ENCODE measurements at places on chromosomes 1 and 21.

DNA sequence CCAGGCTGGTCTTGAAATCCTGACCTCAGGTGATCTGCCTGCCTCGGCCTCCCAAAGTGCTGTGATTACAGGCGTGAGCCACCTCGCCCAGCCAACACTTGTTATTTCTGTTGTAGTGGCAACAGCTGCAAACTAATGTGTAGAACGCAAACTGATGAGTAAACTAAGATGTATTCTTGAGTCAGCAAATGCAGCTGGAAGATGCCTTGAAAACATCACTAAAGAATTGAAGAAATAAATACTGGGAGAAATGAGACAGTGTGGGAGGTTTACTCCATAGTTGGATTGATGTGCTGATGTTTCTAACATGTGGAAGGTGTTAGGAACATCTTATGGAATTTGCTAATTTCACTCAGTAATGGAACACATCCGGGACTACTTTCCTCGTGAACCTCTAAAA is 61.3 kb upstream of the KCNE2 start:
- no peak for DNase-seq

GRCh38 chr21:46159841-46160656 is 4.7 kb upstream of the FTCD start:
- no peak for DNase-seq

- peak; percentile 94 for DNase-seq
Observed at GRCh38 chr1:201450721-201451291, 18.2 kb downstream of the PHLDA3 start.

DNA sequence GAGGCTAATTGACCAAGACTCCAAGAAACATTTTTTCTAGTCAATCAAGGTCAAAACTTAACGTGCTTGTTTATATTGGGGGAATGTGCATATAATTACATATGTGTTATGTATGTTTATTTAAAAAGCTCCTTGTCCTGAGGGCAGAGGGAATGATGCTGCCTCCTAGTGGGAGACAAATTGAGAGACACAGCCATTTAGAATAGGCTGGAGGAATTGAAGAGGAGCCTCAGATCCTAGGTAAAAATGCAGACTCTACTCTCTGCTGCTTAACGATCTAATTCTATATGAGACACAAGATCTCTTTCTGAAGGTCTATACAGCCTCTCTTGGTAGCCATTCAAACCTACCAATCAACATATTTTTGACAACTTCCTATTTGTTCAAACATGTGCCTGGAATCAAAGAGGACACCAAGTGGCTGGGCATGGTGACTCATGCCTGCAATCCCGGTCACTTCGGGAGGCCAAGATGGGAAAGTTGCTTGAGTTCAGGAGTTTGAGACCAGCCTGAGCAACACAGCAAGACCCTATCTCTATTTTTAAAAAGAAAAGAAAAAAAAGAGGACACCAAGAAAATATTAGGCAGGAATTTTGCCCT is 136.6 kb upstream of the ZNF648 start:
- DNase-seq: peak; percentile 41

DNA sequence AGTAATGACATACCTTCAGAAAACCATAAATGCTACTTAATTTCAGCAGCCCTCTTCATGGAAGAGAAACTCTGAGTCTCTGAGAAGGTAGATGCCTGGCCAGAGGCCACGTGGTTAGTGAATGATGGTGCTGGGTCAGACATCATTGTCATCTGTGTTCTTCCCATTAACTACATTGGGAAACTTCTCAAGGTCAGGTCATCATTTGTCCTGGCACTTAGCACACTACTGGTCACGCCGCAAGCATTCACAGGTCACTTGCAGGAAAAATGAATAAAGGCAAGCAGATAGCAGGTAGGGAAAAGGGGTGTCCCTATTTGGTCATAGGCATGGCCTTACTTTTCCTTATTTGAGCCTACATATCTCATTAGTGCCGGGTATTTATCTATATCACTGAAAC is 220.1 kb upstream of the PROX1 start:
- DNase-seq: no peak

DNA sequence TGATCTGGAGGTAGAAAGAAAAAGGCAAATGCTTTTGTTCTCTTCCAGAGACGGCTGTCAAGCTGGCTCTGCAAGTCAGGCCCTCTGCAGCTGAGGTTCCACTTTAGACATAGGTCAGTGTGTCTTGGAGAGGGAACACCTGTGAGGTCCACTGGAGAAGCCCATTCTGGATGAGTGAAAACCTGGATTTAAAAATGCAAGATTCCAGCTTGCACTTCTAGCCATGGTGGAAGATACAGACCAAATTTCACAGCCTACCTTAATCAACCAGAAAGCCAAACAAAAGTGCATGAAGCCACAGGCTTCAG is 35.0 kb downstream of the AGPAT3 start:
- no peak for DNase-seq

DNA sequence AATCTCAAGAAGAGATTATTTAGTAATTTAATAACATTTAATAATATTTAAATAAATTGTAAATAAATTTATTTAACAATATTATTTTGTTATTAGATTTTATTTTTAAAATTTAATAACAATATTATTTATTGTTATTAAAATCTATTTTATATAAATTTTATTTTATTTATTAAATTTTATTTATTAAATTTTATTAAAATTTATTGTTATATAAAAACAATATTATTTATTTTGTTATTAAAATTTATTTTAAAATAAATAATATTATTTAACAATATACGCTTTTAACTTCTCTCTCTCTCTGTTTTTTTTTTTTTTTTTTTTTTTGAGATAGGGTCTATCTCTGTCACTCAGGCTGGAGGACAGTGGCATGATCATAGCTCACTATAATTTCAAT is 347.1 kb upstream of the LRRC7 start:
- DNase-seq: no peak

GRCh38 chr1:215971793-215972441 is 404.8 kb downstream of the KCTD3 start:
- no peak for DNase-seq

GRCh38 chr1:3886106-3886670 is 13.9 kb downstream of the C1orf174 start:
- no peak for DNase-seq

- no peak for DNase-seq
Observed at GRCh38 chr1:5448486-5448885, 543.7 kb downstream of the NPHP4 start.

DNA sequence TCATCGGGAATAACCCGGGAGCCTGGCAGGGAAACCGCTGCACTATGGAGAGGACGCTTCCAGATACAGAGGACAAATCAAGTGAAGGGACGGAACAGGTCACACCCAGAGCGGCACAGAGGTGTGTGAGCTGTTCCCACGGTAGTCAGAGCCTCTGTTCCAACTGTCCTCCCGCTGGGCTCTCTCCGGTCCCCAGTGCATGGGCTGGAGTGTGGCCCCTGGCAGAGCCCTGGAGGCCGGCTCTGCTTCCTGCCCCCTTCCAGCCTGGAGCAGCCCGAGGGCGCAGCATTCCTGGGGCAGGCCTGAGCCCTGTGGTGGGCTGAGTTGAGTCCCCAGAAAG is 11.9 kb upstream of the ZBTB21 start:
- DNase-seq: no peak

- DNase-seq: no peak
Observed at GRCh38 chr1:56395776-56396175, 183.6 kb downstream of the PLPP3 start.

GRCh38 chr1:221157026-221157761 is 278.0 kb downstream of the HLX start:
- DNase-seq: peak; percentile 83

DNA sequence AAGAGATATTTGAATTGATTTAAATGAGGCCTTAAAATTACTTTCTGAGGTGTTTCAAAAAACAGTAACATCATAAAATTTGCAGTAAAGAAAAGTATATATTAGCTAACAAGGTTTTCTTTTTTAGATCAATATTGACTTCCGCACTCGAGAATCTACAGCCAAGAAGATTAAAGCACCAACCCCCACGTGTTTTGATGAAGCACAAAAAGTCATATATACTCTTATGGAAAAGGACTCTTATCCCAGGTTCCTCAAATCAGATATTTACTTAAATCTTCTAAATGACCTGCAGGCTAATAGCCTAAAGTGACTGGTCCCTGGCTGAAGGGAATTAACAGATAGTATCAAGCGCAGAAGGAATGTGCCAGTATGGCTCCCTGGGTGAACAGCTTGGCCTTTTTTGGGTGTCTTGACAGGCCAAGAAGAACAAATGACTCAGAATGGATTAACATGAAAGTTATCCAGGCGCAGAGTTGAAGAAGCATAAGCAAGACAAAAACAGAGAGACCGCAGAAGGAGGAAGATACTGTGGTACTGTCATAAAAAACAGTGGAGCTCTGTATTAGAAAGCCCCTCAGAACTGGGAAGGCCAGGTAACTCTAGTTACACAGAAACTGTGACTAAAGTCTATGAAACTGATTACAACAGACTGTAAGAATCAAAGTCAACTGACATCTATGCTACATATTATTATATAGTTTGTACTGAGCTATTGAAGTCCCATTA is 3.6 kb downstream of the RGS1 start:
- DNase-seq: no peak

- no peak for DNase-seq
Observed at GRCh38 chr21:27220416-27220815, 253.5 kb upstream of the ADAMTS5 start.

GRCh38 chr1:27057801-27058625 is 45.4 kb upstream of the TENT5B start:
- DNase-seq: no peak

DNA sequence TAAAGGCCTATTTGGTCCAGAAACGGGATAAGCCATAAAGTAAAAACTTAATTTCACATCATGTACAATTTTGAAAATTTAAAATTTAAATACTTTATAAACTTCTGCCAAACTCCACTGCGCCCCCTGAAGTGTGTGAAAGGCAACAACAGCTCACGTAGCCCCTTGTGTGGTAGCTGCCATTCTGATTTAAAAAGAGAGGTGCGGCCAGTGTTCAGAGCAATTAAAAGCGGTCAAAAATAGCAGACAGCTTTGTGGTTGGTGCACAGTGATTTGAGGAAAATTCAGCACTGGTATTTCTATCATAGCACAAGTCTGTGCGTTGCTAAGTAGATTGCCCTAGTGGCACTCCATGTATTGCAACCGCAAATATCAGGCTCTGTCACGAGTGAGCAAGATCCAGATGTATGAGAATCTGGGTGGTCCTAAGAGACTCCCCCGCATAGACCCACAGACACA is 122.5 kb downstream of the ATG4C start:
- no peak for DNase-seq

DNA sequence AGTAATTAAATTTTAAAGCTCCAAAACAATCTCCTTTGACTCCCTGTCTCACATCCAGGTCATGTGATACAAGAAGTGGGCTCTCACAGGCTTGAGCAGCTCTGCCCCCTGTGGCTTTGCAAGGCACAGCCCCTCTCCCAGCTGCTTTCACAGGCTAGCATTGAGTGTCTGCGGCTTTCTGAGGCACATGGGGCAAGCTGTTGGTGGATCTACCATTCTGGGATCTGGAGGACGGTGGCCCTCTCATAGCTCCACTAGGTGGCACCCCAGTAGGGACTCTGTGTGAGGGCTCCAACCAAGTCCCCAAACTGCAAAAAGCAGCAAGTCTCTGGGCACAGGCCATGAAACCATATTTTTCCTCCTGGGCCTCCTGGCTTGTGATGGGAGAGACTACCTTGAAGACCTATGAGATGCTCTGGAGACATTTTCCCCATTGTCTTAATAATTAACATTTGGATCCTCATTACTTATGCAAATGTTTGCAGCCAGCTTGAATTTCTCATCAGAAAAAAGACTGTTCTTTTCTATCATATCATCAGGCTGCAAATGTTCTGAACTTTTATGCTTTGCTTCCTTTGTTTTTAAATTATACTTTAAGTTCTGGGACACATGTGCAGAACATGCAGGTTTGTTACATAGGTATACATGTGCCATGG is 554.1 kb upstream of the OLFM3 start:
- DNase-seq: no peak

DNA sequence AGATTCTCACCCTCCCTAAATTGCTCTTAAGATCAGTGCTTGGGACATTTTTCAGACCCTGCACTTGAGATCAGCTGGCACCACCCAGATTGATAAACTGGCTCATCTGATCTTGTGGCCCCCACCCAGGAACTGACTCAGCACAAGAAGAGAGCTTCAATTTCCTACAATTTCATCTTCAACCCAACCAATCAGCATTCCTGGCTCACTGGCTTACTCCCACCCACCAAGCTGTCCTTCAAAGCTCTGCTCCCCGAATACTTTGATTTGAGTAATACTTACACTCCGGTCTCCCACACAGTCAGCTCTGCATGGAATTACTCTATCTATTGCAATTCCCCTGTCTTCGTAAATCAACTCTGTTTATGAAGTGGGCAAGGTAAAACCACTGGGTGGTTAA is 461.9 kb upstream of the RGS18 start:
- DNase-seq: no peak

DNA sequence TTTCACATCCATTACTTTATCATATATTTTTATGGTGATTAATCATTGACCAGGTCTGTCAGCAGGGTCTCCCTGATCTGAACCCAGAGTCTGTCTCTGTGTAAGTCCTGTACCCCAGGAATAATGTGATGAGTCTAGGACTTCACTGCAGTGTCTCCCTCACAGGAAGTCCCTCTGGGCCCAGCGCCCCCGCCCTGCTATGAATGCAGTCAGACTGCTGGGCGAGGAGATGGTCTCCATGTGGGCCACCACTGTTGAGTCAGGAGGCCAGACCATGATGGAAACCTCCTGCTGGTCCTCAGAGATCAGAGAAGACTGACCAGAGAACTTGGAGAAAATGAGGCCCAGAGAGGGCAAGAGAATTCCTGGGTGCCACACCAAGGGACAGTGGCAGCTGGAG is 9.5 kb downstream of the TMEM222 start:
- DNase-seq: no peak

- no peak for DNase-seq
Observed at GRCh38 chr1:183070923-183071618, 47.9 kb downstream of the LAMC1 start.

DNA sequence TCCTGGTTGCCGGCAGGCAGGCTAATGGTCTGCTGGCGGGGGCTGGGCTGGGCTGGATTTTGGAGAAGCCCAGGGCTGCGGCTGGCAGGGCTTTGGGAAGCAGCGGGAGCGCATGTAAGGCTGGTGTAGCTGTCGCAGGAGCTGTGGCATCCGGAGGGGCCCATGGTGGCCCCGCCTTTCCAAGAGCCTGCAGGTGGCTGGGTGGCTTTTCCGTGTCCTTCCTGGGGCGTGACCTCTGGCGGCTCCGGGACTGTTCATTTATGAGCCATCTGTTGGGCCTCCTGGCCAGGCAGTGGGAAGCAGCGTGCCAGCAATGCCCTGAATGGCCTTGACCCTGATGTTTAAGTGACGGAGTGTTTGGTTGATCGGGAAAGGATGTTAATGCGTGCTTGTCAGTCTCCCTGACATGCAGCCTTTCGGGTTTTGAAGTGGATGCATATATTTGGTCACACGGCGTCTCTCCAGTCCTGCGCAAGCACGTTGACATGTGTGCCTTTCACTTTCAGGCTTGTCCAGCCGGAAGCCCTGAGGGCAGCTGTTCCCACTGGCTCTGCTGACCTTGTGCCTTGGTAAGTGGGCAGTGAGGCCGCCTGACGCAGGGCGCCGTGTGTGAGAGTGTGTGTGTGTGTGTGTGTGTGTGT is 38.5 kb downstream of the AGPAT3 start:
- no peak for DNase-seq

GRCh38 chr1:25799935-25800702 is at the start of gene SELENON:
Gene SELENON (plus strand): TSS chr1:25800193. CDS start chr1:25800231, 38 bp downstream.
- peak; percentile 27 for DNase-seq

Measured in inflammatory macrophage (primary cell).